ENCODE measurements at places on chromosomes 1 and 21.

DNA sequence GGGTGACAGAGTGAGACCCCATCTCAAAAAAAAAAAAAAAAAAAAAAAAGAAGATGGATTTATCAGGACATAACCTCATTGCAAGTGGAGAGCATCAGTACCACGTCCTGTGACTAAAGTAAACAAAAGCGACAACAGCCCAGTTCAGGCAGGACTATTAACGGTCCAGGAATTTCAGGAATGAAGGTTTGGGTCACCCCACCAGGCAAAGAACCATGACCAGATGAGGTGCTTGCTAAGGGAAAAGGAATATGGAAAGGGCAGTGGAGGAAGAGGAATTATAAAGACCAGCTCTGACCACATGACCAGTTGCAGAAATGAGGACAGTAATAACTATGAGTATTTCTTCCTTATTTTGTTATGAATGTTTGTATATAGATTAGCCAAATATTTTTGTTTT, 35.4 kb upstream of the EIF4G3 start:
- DNase-seq, result peak; percentile 24

GRCh38 chr1:248631354-248632008, 3.4 kb downstream of the OR2T11 start:
- DNase-seq, result no peak

DNA sequence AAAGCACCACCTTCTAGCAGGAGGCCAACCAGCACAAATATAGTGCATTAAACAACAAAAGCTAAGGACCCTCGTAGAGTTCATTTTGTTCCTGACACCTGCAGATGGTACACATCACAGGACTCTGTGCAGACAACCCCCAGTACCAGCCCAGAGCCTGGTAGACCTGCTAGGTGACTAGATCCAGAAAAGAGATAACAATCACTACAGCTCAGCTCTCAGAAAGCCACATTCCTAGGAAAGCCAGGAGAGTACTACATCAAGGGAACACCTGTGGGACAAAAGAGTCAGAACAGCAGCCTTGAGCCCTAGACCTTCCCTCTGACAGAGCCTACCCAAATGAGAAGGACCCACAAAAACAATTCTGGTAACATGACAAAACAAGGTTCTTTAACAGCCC, 344.7 kb upstream of the PTBP2 start:
- DNase-seq, result no peak

DNA sequence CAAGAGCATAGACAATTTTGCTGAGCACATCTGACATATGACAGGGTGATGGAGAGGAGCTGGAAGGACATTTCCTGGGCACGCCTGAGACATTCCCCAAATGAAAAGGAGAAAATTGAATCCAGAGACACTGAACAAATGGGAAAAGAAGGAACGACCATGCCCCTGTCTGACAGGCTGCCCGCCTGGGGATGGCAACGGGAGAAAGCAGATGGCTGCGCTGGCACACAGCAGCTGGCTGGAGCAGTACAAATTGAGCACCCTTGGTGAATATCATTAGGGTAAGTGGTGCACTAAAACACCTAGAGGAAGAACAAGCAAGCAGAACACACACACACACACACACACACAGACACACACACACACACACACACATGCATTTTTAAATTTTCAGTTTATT, 174.3 kb upstream of the DUSP10 start:
- no peak for DNase-seq

DNA sequence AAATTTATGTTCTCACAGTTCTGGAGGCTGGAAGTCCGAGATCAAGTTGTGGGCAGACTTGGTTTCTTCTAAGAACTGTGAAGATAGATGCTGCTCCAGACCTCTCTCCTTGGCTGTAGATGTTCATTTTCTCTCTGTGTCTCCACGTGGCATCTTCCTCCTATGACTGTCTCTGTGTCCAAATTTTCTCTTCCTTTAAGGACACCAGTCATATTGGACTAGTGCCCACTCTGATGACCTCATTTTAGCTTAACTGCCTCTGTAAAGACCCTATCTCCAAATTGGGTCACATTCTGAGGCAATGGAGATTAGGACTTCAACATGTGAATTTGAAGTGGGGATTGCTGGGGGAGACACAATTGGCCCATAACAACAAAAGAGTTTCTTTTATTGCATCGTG, 125.3 kb upstream of the ETS2 start:
- peak; percentile 40 for DNase-seq

DNA sequence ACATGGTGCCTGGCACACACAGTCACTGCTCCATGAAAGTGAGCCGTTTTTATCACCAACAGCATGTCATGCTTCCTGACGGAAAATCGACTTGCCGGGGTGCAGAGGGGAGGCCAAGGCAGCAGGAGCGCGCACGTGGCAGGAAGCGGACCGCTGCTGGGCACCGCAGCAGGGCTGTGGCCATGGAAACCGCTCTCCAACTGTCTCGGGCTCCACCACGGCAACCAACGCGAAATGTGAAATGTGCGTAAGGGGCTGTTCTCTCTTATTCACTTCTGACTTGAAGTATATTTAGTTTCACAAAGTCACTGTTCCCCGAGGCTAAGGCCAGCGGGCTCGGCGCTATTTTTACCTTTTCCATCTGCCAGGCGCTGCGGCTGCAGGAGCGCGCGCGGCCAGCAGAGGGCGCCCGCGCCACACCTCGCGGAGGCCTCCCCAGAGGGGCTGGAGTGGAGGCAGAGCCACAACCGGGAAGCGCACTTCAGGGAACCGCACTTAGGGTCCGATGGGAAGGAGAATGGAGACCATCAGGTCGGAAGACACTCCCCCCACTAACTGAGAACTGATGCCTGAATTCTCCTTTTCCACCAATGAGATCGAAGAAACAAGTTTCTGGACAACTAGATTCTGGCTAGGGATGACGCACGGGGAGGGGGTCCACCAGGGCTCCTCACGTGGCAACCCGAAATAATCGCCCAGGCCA, 19.7 kb downstream of the RCC2 start:
- DNase-seq, result peak; percentile 52

DNA sequence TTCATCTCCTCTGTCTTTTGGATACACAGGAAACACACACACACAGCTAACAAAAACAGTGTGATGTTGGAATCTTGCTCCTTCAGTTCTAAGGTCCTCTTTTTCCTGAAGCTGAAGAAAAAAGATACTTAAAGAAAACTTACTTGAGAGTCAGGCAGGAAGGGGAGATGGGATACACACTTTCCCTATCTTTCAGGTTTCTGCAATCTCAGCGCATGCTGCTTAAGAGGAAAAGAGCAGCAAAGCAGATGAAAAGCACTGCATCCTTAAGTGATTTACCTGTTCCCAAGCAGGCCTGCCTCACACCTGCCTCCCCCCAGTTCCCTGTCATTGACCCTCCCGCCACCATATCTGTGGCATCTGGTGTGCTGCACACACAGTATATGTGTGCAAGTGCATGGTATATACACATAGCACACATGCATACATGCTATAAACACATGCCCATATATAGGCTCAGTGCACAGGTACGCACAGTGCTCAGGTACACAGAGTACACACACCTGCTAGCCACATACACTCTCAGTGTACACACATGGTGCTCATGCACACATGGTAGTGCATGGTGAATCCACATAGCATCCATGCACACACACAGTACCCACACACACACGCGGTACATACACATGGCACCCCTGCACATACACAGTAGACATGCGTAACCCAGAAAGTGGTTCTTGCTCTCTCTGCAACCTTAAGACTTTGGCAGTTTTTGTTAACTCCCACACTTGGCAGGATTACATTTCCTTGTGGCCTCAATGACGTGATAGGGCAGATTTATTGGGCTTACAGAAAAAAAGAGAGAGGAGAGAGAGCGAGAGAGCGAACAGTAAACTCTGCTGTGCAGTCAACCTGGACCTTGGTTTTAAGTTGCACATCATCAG, 166.9 kb downstream of the TOMM20 start:
- peak; percentile 57 for DNase-seq

- no peak for DNase-seq
These were observed 563.0 kb downstream of the LRRIQ3 start for GRCh38 chr1:73635021-73635420.

- no peak for DNase-seq
These were observed 14.3 kb downstream of the BACH1 start for GRCh38 chr21:29312981-29313380.

- no peak for DNase-seq
These were observed 12.7 kb upstream of the DEGS1 start for GRCh38 chr1:224170343-224170742.

DNA sequence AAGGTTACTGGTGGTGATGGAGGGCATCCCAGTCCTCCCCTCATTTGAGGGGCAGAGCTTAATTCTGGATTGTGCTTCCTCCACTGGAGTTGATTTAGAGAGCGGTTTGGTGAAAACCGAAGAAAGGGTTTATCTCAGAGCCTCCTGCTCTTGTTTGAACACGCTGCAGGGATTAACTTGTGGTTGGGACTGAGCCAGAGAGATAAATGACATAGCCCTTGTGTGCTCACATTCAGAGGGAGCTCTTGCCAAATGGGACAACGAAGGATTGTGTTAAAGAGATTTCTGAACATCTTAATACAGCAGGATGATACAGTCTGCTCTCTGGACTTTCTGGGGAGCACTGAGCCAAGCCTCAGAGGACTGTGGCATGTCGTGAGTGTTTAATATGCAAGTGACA, 308.2 kb downstream of the DISC1 start:
- no peak for DNase-seq

DNA sequence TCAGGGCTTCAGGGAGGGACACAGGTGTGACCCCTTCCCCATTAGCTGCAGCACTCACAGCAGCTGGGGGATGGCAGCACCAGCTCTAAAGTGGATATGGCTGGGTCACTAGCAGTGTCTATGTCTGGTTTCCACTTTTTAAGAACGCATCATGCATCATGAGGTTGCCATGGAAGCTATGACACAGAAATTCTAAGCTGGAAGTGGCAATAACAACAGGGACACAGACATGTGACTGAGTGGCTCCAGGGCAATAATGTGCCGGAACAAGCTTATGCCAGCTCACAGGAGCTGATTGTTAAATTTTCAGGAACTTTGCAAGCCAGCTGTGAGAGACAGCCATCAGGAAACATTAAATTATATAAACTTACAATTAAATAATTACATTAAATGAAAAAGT, 51.2 kb upstream of the NFASC start:
- no peak for DNase-seq

DNA sequence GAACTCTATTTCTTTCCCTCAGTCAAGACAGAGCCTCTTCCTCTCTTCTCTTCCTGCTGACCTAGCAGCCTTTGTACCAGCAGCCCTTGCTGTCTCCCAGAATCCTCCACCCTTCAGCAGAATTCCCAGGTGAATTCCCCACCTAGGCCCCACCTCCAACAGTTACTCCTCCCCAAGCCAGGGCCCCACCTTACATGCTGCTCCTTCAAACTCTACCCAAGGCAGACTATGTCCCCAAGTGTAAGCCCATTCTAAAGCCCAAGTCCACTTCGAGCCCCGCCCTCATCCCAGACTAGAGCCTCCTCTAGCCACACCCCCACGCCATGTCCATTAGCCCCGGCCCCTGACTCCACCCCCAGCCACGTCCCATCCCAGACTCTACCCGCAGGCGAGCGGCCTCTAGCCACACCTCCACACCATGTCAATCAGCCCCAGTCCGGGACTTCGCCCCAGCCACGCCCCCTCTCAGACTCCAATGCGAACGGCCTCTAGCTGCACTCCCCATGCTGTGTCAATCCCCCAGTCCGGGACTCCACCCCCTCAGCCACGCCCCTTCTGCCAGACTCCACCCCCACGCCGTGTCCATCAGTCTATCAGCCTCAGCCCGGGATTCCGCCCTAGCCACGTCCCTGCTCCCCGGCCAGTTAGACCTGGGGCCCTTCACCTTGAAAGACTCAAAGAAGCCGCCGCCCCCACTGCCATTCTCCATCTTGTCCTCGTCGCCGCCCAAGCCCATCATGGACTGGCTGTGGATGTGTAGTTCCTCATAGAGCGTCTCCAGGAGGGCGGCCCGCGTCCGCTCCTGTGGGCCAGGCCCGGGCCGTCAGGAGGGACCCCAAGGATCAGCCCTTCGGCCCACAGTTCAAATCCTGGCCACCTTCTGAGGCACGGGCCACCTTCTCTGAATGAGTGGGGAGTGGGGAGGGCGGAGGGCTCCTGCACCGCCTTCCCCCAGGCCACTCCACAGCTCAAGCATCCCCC, 61.3 kb downstream of the RAP1GAP start:
- DNase-seq, result peak; percentile 80

DNA sequence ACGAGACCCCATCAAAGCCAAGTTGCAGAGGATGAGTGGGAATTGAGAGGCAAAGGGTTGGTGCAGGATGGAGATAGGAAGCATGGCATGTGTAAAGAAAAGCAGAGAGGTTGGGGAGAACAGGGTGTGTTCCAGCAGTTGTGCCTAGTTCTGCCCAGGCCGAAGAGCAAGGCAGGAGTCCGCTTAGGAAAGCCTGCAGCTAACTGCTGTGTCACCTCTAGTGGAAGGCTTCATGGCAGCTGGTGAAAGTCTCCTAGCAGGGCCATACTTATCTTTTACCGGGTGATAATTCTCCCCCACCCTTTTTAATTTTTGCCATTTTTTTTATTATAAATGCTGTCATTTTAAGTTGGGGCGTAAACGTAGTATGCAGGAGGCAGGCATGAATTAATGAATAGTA, 93.6 kb downstream of the NFIA start:
- DNase-seq, result no peak

DNA sequence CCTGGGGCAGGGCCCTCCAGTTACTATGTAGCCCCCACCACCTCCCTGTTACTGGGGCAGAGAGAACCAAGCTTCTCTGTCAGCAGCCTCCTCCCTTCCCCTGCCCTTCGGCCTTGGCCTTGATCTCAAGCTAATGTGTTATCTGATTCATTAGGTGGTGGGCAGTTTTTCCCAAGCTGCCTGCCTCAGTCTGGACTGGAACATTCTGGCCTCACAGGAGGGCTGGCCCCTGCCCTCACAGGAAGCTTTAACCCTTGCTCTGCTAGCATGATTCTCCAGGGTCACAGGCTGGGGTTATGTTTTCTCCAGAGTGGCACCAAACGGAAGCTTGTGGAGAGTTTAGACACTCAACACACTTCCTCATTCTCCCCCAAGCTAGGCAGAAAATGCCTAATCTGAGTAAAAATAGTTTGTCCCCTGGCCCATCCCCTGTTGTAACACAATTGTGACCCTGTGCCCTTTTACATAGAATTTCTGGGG, 37.2 kb upstream of the SLC6A9 start:
- DNase-seq, result no peak

- no peak for DNase-seq
These were observed 13.4 kb upstream of the PIAS3 start for GRCh38 chr1:145871994-145872924.

- no peak for DNase-seq
These were observed 1515.2 kb downstream of the PLA2G4A start for GRCh38 chr1:188343914-188344313.

GRCh38 chr1:30371179-30371788, 352.1 kb downstream of the MATN1 start:
- DNase-seq, result no peak

DNA sequence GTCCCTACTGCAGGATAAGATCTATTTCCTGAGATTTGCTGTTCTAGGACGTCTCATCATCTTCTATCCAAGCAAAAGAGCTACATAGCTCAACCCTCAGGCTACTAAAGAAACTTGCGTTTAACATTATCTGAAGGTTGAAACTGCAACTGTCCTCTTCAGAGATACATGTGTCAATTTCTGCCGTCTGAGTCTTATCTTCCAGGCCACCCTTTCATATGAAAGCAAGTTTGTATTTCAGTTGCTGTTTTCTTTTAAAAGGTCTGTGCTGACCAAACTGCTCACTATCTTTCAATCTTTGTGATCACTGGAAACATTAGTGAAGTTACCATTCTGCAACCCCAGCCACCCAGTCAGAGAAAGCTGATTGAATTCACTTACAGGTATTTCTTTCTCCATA, 108.6 kb upstream of the RAB3GAP2 start:
- no peak for DNase-seq

GRCh38 chr1:20574686-20575540, 14.0 kb upstream of the CDA start:
- DNase-seq, result peak; percentile 82

GRCh38 chr21:36232641-36233040, 76.0 kb downstream of the DOP1B start:
- no peak for DNase-seq

Data from fibroblast of skin of scalp (primary cell).